Activated CD8-positive, alpha-beta memory T cell treated with anti-CD3 and anti-CD28 coated beads for 1 hour (primary cell): ENCODE measurements at places on chromosomes 6 and 20.

- DNase-seq: no peak
These were observed 369.7 kb downstream of the CD109 start for GRCh38 chr6:74065705-74066104.

- DNase-seq: no peak
These were observed 386.2 kb downstream of the THBS2 start for GRCh38 chr6:168867247-168868102.

DNA sequence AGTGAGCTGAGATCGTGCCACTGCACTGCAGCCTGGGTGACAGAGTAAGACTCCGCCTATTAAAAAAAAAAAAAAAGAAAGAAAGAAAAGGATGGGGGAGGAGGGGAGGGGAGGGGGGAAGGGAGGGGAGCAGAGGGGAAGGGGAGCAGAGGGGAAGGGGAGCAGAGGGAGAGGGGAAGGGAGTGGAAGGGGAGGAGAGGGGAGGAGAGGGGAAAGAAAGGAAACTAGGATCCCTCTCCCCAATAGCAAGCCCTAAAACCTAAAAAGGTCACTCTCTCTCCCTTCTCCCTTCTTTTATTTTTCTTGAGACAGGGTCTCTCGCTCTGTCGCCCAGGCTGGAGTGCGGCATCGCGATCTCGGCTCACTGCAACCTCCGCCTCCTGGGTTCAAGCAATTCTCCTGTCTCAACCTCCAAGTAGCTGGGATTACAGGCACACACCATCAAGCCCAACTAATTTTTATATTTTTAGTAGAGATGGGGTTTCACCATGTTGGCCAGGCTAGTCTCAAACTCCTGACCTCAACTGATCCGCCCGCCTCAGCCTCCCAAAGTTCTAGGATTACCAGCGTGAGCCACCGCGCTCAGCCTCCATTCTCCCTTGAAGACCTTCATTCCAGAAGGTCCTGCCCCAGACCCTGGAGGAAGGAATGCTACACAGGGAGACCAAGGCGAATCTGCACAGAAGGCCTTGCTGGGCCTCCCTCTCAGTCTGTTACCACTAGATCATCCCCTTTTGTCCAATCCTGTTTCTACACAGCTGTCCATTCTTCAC is 45.8 kb upstream of the PIM1 start:
- no peak for DNase-seq

- DNase-seq: no peak
These were observed 85.6 kb downstream of the PDE7B start for GRCh38 chr6:135937106-135937505.

- no peak for DNase-seq
These were observed 216.8 kb downstream of the TMEM242 start for GRCh38 chr6:157106487-157106886.

GRCh38 chr6:27452496-27452897 is 20.4 kb downstream of the ZNF184 start:
- DNase-seq: no peak

- no peak for DNase-seq
These were observed 505.0 kb downstream of the BMP2 start for GRCh38 chr20:7272512-7272911.

DNA sequence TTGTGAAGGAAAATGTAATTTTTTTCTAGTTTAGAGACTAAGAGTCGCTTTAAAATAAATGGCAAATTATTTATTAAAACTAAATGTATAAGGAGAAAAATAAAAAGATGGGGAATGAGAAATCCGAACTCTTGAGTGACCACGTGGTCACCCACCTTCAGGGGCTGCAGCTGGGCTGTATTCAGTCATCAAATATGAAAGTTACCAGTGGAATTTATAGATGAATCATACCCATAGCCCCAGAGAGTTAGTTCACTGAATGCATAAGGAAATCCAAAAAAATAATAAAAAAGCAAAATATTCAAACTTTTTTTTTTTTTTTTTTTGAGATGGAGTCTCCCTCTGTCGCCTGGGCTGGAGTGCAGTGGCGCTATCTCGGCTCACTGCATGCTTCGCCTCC is 947.7 kb upstream of the ADGRB3 start:
- DNase-seq: no peak

DNA sequence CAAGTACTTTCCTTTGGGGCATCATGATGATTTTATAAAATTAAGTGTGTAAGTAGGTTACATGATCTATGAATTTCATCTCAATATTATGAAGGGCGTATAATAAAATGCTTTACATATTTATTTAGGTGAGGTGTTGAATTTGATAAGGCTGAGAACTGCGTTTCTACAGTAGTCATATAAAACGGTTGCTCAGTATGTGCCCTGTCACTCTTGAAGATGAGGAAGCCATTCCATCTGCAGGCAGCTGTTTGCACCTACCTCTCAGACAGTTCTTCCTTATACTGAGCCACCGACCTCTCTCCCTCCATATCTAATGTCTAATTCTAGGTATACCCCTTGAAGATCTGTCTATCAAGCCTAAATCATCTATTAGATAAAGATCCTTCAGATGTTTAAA is 16.1 kb downstream of the NCOA7 start:
- no peak for DNase-seq

DNA sequence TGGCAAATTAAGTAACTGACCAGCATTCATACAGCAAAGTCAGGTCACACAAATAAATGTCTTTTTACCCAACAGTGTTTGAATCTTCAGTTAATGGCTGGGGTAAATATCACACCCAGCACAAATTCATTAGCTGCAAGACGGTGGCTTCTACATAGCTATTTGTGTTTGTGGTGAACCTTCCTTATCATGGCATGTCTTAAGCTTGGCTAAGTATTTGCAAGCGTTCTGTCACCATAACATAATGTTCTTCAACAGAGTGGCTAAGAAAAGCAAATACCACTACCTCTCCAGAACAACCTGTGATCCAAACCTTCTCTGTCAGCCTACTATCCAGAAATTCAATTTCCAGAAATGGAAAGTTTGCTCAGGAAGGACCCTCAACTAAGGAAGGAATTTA is 255.6 kb upstream of the TAB2 start:
- DNase-seq: no peak

- no peak for DNase-seq
These were observed 329.2 kb downstream of the DHX35 start for GRCh38 chr20:39291301-39291700.

DNA sequence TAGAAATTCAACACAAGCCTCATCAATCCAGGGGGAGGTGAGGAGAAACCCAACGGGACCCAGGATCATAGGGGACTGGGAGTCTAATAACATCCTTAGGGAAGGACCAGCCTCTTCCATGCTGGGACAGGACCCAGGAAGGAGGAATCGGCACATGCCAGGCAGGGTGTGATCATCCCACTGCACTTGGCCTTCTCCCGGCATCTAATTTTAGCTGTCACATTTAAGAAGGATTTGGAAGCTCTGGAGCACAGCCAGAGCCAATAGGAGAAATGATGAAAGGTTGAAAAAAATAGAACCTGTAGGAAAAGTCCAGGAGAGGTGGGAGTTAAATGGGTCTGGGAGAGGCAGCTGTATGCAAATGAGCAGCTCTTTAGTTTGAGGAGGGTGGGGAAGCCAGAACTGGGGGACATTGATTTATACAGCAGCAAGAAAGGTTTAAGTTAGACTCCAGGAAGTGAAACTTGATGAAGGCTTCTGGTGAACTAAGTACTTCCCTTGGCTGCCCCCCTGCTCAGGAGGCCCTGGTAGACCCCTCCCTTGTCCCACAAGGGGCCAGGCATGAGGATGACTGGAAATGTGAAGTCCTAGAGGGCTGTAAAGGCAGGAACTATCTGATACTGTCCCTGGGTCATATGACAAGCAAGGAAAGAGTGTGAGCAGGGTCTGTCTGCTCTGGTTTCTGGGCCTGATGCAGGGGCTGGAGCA is 260.3 kb downstream of the LRFN2 start:
- DNase-seq: no peak
